Ascending aorta (tissue), 2 donors: ENCODE measurements at places on chromosomes 3 and 15. TPM values are rescaled to one million over a fixed set of nuclear protein-coding genes. Genes with fewer than 3 reads are reported as not detected.

SCG5 gene
- not detected for total RNA-seq

EPHB3 gene
- total RNA-seq, result 1.2 TPM

GRCh38 chr15:70853318-70853972 lies 512 bp downstream of the LARP6 start:
- no peaks in the 10 kb centered on the region for H3K27me3 ChIP-seq
- DNase-seq, result no peak
- peak overlapping the region; percentile 79 for H3K4me3 ChIP-seq
- peaks cover 6% of the 10 kb centered on the region for H3K36me3 ChIP-seq
- H3K27ac ChIP-seq, result peak overlapping the region; percentile 93

DNA sequence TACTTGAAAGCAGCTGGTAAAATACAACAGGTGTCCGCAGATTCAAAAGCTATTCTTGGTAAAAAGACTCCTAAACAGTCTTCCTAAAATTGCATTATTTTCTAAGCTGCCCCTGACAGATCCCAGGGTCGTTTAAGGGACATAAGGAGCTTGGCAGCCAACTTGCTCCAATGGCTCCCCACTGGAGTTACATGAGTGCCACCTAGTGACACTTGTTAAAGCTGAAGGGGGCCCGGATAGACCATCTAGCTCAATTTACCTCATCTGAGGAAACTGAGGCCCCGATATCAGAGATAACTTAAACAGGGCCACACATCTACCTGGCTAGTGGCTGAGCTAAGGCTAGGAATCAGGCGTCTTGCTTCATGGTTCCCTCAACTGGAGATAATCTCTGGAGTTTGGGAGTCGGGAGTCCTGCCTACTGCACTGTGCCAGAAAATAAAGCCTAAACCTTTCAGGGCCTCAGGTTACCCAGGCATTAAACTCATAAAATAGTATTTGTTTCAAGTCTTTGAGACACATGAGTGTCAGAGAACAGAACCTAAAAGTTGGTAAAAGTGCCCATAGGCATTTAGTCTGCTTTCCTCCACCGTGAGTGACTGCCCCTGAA lies 6.5 kb upstream of the TBC1D23 start:
- H3K36me3 ChIP-seq, result no peaks in the 10 kb centered on the region
- no peaks in the 10 kb centered on the region for H3K4me1 ChIP-seq
- no peaks in the 10 kb centered on the region for H3K27me3 ChIP-seq
- DNase-seq, result no peak

DNA sequence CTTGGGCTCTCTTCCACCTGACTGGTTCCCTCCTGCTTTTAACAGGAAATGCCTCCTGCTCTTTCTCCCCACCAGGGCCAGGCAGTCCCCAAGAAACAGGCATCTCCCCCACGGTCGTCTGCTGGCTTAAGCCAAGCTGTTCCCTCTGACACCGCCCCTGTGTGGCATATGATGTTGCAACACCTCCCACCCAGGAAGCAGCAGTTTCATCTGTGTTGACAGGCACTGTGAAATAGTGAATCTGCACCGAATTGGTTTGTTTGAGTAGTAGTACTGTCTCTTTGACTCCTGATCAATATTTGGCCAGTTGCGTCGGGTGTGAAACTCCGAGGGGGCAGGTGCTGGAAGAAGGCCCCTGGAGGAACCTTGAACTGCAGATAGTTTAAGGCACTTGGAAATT lies 188.8 kb downstream of the FEZF2 start:
- H3K27me3 ChIP-seq, result no peaks in the 10 kb centered on the region
- H3K4me3 ChIP-seq, result no peak overlapping the region
- H3K27ac ChIP-seq, result peak overlapping the region; percentile 60
- DNase-seq, result no peak

GPR87 gene
- total RNA-seq, result not detected

DNA sequence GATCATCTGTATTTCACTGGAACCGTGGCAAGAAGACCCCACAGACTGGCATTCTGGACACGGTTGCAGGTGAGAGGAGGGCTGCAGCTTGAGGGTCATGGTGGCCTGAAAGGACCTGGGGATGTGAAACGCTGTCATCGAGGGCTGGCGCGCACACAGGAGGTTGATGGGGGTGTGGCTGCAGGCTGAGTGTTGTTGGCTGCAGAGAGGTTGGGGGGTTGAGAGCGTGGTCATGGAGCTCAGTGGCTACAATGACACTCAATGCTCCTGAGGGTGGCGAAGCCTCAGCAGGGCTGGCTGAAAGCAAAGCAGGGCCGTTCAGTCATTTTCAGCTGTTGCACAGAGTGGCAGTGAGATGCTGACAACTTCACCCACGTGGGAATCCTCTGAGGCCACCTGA lies 21.0 kb downstream of the CPN2 start:
- no peak overlapping the region for H3K4me3 ChIP-seq
- no peak overlapping the region for H3K27ac ChIP-seq
- no peak for DNase-seq
- H3K4me1 ChIP-seq, result no peaks in the 10 kb centered on the region
- H3K27me3 ChIP-seq, result no peaks in the 10 kb centered on the region

SCN5A gene
- total RNA-seq, result 2.7 TPM
